ENCODE measurements at places on chromosomes 16 and 17.

- DNase-seq, result no peak
These were observed 12.8 kb downstream of the KCNJ18 start for GRCh38 chr17:21705021-21705601.

- DNase-seq, result no peak
These were observed 544.5 kb downstream of the NPIPA7 start for GRCh38 chr16:16923479-16923878.

DNA sequence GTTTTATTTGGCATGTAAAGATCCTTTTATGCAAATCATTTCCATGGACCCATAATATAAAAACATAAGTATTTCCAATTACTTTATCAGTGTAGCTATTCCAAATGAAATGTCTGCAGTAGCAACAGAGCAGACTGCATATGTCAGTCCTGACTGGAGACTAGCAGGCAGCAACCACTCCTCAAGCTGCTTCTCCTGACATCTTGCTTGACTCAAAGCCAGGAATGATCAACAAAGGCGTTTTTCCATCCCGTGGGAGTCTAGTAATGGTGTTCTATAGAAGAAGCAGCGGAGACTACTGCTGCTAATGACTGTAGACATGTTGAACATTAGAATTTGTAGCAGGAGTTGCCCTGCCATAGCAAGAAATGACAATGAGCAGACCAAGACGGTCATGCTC, 73.2 kb upstream of the AKTIP start:
- no peak for DNase-seq

DNA sequence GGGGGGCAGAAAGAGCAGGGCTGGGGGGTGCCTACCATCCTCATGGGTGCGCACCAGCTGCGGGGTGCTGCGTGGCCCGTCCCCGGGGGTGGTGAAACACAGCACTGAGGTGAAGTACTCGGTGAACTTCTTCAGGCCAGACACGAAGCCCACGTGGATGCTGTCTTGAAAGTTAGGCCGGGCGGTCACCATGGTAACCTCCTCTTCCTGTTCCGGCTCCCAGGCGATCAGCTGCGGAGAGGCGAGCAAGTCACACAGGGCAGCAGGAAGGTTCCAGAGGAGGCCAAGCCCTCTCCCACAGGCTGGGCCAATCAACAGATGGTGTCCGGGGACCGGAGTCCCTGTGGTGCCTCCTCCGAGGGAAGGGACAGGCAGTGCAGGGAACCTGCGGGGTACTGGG, 90.1 kb upstream of the CDC42EP4 start:
- DNase-seq, result no peak

GRCh38 chr16:55169780-55170179, 154.2 kb upstream of the IRX6 start:
- DNase-seq, result no peak

DNA sequence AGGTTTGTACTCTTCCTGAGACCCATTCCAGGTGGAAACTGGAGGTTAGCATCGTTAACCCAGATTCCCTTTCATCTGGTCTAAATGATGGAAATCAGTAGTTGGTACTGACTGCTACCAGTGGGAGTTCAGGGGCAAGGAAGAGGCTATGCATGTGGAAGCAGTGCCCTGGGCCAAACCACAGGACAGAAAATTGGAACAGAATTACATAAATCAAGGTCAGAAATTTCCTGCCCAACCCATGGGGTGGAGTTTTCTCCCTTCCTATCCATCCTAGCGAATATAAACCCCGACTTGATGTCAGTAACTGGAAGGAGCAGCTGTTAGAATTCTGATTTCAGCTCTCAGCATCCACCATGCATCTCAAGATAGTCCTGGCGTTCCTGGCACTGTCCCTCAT, at the start of gene AOC2:
AOC2 (plus strand) TSS at position 310 of the 400 bp plus-strand sequence; CDS start at position 357, 47 bp downstream.
- DNase-seq, result no peak

DNA sequence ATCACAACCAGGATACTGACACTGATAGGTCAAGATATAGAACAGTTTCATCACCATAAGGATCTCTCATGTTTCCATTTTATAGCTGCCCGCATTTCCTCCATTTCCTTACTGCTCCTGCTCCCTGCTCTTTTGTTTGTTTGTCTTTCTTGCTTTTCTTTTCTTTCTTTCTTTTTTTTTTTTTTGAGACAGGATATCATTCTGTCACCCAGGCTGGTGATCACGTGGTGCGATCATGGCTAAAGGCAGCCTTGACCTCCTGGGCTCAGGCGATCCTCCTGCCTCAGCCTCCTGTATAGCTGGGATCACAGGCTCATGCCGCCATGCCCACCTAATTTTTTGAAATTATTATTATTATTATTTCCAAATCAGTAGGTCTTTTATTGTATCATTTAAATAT, 31.7 kb downstream of the PRAC1 start:
- no peak for DNase-seq

- DNase-seq, result no peak
These were observed 2.5 kb downstream of the TTLL6 start for GRCh38 chr17:48814504-48814903.

GRCh38 chr16:53061701-53062159, 6.9 kb downstream of the CHD9 start:
- no peak for DNase-seq

DNA sequence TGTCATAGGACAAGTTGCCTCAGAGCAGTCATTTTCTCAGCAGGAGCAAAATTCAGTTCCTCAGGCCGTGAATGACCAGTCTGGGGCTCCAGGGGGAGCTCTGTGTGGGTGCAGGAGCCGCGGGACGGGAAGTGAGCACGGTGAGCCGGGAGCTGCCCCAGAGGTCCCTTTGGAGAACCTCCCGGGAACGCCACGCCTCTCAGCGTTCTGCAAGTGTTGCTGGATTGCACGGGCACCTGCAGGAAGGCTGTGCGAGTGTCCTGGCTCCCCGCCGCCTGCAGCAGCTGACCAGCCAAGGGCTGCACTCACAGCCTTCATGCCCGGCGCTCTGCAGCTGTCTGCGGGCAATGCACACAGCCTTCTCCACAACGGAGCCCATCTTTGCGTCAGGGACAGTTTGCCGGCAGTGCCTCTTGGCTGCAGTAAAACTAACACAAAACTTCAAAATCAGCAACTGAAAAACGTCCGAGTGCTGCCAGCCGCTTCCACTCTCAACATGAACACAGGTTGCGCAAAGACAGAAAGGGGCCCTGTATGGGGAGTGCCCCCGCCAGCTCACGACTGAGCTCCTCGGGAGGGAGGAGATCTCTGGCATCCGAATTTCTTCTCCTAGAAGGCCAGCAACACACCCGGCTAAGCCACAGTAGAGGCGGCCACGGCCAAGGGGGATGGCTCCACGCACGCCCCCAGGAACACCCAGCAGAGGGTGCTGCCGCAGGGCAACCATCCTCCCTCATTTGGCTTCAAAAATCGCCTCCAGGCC, 16.0 kb downstream of the NDUFAF8 start:
- DNase-seq, result no peak

DNA sequence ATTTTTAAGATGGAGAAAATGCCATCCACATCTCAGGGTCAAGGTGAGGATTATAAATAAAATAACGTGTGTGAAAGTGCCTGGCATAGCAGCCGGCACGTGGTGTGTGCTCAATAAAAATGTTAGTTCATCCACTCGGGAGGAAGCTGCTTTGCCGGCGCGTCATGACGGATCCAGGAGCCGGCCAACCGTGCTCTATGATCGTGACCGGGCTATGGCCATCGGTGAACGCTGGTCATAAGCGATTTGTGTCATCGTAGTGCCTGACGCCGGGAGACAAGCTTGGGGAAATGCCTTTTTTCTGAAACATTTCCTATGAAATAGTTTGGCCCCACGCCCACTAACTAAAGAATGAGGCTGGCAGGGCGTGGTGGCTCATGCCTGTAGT, 74.0 kb downstream of the CMC2 start:
- no peak for DNase-seq

DNA sequence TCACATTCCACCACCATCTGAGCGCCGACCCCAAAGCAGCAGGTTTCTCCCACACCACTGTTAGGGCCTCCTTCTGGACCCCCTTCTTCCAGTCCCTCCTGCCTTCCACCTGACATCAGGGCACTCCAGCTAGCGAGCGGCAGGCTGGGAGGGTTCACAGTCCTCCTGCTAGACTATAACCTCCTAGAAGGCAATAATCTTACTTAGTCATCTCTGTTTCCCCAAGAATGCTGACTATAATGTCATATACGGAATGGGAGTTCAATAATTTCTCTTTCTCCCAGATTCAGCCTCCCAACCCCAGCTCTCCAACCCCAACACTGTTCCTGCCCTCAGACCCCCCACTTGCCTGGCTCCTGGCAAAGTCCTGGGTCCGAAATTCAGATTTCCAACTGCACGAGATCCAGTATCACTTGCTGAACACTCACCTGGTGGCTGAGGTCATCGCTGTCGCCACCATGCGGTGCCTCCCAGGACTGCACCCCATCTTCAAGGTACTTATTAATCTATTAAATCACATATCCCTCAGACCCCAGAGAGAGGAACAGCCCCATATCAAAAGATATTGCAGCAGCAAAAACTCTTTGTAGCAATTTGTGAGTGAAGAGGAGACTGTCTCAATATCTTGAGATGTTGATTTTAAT, 5.6 kb downstream of the ALOX12 start:
- no peak for DNase-seq

GRCh38 chr17:57916925-57917858, 38.0 kb downstream of the CUEDC1 start:
- DNase-seq, result no peak

DNA sequence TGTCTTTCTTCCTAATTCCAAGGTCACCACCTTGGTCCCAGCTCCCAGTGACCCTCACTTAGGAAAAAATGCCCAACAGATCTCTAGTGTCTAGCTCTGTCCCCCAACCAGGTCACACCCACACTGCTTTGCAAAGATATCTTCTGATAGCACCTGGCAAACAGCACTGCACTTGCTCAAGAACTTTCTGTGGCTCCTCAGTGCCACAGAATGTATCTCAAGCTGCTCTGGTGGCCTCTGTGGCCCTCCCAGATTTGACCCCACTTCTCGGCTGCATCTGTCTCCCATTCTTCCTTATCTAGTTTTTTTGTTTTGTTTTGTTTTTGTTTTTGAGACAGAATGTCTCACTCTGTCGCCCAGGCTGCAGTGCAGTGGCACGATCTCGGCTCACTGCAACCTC, 5.0 kb downstream of the ZNF688 start:
- DNase-seq, result no peak

DNA sequence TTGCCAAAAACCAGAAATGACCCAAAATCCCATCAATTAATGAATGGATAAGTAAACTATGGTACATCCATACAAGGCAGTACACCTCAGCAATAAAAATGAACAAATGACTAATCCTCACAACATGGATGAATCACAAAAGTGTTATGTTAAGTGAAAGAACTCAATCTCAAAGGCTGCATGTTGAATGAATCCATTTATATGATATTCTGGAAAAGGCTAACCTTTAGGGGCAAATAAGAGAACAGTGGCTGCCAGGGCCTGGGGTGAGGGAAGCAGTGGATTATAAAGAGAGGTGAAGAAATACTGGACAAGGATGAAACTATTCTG, 46.1 kb upstream of the MSI2 start:
- no peak for DNase-seq

DNA sequence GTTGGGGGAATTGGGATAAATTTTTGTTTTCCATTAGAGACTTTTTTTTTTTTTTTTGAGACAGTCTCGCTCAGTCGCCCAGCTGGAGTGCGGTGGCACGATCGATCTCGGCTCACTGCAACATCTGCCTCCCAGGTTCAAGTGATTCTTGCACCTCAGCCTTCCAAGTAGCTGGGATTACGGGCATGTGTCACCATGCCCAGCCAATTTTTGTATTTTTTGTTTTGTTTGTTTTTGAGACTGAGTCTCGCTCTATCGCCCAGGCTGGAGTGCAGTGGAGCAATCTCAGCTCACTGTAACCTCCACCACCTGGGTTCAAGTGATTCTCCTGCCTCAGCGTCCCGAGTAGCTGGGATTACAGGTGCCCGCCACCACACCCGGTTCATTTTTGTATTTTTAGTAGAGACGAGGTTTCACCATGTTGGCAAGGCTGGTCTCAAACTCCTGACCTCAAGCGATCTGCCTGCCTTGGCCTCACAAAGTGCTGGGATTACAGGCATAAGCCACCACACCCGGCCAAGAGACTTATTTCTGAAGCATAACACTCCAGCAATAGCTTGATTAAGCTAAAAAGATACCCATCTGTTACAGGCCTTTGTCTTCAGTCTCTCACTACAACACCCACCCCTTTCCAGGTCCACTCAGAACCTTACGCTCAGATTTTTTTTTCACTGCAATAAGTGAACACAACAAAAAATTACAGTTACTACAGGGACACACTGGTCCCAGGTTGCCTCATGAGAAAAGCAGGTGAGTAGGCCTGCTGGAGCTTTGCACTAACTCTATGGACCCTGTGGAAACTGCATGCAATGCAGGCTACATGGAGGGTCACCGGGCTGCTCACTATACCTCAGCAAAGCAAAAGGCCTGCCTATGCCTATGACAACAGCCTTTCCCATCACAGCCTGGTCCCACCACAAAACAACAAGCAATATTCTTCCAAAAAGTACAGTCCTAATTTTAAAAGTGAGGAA, 34.6 kb downstream of the KANSL1 start:
- no peak for DNase-seq

- no peak for DNase-seq
These were observed 19.0 kb downstream of the CENPX start for GRCh38 chr17:82003411-82004381.

- no peak for DNase-seq
These were observed 12.5 kb downstream of the RARA start for GRCh38 chr17:40321524-40321929.

- DNase-seq, result no peak
These were observed 218.8 kb downstream of the RAB11FIP4 start for GRCh38 chr17:31609996-31610910.

DNA sequence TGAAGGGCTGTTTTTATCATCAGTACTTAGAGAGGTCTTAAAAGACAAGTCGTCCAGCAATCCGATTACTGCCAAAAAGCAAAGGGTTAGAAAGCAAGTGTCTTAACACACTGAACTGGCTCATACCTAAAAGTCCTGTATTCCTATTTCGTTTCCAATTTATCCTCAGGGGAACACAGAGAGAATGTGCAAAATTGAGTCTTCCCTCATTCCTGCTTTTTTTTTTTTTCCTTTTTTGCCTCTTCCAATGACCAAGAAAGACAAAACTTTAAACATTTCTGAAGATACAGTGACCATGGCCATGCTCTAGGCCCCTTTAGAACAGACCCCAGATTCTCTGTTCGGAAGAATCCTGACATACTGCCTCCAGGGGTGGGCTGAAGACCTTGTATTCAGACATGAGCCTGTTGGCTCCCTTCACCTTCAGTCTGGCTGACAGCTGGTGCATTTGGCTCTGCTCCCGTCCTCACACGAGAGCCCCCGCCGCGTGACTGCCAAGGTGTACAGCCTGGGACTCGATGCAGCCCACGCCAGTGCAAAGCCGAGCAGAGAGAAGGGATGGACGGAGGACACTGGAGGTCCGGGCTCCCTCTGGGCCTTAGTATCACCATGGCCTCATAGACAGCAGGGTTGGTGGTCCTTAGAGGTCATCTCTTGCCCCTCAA, 47.0 kb downstream of the COTL1 start:
- peak; percentile 65 for DNase-seq
